ENCODE measurements at places on chromosomes 16 and 17. TPM values are rescaled to one million over a fixed set of nuclear protein-coding genes. Genes with fewer than 3 reads are reported as not detected.
A peak's percentile ranks its signal among the peaks of the same experiment; 100 is the strongest.

DNA sequence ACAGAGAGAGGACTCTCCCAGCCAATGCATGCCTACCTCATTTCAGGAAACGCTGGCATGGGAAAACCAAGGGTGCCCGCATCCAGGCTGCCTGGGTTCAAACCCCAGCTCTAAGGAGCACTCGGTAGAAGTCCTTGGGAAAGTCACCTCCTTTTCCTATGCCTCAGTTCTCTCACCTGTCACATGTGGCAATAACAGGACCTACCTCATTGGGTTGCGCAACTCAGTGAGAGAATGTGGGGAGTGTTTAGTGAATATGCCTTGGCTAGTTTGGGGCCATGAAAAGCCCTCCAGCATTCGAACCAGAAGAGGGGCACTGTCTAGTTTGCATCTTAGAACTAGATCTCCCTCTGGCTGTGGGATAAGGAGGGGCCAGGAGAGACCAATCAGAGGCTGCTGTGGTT lies 9.0 kb upstream of the NXPH3 start:
- no peaks in the 10 kb centered on the region for H3K36me3 ChIP-seq
- peaks cover 3% of the 10 kb centered on the region for H3K27me3 ChIP-seq
- no peak for DNase-seq
- H3K4me1 ChIP-seq = peaks cover 17% of the 10 kb centered on the region
- H3K27ac ChIP-seq = no peak overlapping the region
- no peak overlapping the region for H3K4me3 ChIP-seq

The KRTAP9-8 gene
- not detected for total RNA-seq

- no peak overlapping the region for H3K4me3 ChIP-seq
- no peaks in the 10 kb centered on the region for H3K27me3 ChIP-seq
- peaks cover 22% of the 10 kb centered on the region for H3K4me1 ChIP-seq
- H3K36me3 ChIP-seq = peaks cover 20% of the 10 kb centered on the region
- no peak overlapping the region for H3K27ac ChIP-seq
- DNase-seq = no peak
These were observed 5.2 kb upstream of the CDK3 start for GRCh38 chr17:75995385-75995925.

DNA sequence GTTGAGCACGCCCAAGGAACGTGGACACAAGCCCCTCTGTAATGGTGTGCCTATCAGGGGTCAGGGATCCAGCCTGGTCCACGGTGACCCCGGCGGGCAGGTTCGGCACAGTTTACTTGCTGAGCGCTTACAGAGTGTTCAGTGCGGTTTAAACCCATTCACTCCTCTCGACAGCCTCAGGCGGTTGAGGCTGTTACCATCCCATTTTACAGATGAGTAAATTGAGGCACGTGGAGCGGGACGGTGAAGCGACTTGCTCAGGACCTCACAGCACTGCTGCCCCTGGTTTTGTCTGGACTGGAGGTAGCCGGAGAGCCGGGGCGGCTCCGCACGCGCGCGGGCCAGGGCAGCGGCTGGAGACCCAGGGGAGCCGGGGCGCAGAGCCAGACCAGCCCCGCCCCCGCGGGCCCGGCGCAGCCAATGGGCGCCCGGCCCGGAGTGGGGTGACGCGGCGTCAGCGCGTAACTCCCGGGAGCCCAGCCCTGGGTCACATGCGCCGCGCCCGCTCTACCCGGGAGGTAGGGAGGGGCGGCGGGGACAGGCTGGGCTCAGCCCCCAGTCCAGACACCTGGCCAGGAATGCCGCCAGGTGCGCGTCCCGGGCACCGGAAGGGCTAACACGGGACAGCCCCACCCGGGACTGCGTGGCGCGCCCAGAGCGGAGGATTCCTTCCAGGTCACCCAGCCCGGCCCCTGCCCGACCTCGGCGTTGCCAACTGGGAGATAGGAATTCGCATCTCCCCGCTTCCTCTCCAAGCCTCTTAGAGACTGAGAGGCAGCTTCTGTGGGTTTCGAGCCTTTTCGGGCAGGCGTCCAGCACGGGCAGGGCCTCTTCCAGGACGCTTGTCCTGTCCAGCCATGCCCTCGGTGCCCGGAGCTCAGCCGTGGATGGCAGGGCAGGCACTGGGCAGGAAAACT lies 3.3 kb upstream of the SREBF1 start:
- H3K4me1 ChIP-seq = peaks cover 56% of the 10 kb centered on the region
- peak overlapping the region; percentile 49 for H3K4me3 ChIP-seq
- DNase-seq = peak; percentile 85
- H3K27me3 ChIP-seq = no peaks in the 10 kb centered on the region

DNA sequence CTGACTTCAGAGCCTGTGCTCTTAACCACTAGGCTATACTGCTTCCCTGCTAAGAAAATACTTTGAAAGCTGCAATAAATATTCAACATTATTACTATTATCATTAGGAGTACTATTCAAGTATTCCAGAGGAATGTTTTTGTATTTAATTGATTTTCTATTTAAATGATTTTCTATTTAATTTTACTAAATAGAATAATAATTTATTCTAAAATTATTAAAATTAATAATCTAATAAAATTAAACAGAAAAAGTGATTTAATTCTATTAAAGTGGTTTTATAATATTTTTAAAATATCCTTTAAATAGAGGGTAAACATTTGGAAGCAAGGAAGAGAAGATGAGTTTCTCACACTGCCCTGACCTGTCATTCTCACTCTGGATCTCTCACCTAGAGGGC lies 173.8 kb downstream of the DNAH9 start:
- no peak overlapping the region for H3K27ac ChIP-seq
- no peaks in the 10 kb centered on the region for H3K27me3 ChIP-seq
- no peak overlapping the region for H3K4me3 ChIP-seq
- no peaks in the 10 kb centered on the region for H3K4me1 ChIP-seq
- no peaks in the 10 kb centered on the region for H3K36me3 ChIP-seq
- DNase-seq = no peak

DNA sequence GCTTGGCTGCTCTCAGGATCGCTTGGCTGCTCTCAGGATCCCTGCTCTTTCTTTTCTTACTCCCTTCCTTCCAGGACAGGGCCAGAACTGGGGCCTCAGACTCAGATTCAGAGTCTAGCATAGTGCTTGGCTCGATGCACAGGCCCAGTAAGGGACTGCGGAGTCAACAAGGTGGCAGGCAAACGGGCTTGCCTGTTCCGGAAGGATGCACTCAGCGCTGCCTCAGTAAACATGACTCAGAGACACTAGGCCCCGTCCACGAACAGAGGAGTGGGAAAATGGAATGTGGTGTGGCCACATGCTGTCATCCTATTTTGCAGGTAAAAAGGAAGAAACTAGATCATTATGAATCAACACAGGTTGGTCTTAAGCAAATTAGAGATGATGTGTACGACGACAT lies 9.8 kb downstream of the SPHK1 start:
- DNase-seq = no peak
- peaks cover 86% of the 10 kb centered on the region for H3K36me3 ChIP-seq
- H3K4me1 ChIP-seq = peaks cover 22% of the 10 kb centered on the region
- no peaks in the 10 kb centered on the region for H3K27me3 ChIP-seq
- no peak overlapping the region for H3K4me3 ChIP-seq

The FBXL20 gene
- 7.5 TPM for total RNA-seq

The EVI2A gene
- 10.7 TPM for total RNA-seq

DNA sequence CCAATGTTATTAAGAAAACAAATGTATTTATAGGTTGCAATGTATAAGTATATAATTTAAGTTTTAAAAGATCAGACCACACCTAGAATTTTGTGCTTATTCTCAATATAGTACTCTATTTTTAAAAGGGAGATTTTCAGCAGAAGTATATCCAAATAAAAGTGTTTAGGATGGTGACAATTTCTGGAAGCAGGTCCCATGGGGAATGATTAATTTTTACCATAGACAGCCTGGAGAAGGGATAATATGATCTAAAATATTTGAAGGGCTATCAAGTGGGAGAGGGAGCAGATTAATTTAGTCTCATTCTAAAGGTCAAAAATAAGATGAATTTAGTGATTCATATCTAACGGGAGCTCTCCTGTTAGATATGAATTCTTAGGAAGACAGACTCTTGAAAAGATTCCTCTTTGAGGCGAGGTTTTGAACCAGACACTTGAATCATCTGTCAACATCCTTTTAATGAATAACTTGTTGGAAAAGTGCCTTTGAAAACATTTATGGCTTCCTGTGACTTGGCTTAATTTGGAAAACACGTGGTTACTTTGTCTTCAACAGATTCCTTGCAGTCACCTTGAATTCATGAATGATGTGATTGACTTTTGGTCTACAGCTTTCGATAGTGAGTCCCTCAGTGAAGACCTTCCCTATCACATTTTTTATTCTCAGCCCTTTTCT lies 29.3 kb upstream of the SMIM36 start:
- DNase-seq = peak; percentile 11
- no peaks in the 10 kb centered on the region for H3K36me3 ChIP-seq
- H3K27ac ChIP-seq = no peak overlapping the region
- no peaks in the 10 kb centered on the region for H3K4me1 ChIP-seq
- no peaks in the 10 kb centered on the region for H3K27me3 ChIP-seq

The CA5A gene
- total RNA-seq = not detected

DNA sequence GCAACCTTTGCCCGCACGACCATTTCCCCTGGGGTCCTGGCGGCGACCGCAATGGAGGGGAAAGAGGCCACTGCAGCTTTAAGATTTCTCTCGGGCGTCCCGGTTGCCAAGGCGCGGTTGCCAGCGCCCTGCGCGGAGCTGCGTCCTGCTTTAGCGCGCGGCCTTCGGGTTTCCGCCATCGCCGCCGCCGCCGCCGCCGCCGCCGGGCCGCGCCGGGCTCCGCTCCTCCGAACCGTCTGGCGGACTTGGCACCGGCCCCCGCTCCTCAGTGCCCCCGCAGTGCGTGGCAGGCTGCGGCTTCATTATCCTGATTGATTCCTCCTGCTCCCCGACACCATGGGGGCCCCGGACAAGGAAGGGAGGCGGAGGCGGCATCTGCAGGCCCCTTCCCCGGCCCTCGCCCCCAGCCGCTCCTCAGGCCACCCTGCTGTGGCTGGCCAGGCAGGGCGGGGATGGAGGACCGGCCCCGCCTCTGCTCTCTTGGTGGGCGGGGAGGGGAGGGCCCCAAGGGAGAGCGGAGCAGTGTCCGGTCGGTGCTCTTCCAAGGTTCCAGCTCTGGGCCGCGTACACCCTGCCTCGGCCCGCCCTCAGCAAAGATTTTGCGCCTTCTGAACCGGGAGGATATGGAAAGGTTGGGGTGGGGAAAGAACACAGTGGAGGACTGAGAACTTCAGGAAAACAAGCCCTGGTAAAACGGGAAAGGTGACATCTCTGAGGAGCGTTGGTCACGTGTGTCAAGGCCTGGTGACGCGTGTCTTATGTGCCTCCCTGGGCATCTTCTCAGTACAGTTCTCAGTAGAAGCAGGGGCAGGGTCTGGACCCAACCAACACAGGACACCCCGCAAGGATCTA lies 34.0 kb downstream of the NEUROD2 start:
- no peak overlapping the region for H3K27ac ChIP-seq
- H3K4me3 ChIP-seq = peak overlapping the region; percentile 63
- no peaks in the 10 kb centered on the region for H3K27me3 ChIP-seq
- peak; percentile 69 for DNase-seq

DNA sequence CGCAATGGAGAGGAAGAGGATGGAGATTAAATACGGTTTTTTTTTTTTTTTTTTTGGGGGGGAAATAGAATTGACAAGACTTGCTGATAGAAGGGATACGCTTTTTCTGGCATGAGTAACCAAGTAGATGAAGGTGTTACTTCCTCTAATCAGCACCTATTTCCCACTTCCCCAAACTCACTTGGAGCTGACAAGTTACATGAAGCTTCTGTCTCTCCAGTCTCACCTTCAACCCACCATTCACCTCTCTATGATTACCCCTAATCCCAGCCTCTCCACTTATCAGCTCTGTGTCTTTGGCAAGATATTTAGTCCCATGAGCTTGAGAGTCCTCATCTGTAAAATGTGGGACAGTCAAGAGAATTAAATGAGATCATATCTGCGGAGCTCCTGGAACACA lies 185.9 kb upstream of the HS3ST3A1 start:
- H3K4me3 ChIP-seq = no peak overlapping the region
- H3K36me3 ChIP-seq = no peaks in the 10 kb centered on the region
- no peaks in the 10 kb centered on the region for H3K27me3 ChIP-seq

The DOC2B gene
- total RNA-seq = not detected

DNA sequence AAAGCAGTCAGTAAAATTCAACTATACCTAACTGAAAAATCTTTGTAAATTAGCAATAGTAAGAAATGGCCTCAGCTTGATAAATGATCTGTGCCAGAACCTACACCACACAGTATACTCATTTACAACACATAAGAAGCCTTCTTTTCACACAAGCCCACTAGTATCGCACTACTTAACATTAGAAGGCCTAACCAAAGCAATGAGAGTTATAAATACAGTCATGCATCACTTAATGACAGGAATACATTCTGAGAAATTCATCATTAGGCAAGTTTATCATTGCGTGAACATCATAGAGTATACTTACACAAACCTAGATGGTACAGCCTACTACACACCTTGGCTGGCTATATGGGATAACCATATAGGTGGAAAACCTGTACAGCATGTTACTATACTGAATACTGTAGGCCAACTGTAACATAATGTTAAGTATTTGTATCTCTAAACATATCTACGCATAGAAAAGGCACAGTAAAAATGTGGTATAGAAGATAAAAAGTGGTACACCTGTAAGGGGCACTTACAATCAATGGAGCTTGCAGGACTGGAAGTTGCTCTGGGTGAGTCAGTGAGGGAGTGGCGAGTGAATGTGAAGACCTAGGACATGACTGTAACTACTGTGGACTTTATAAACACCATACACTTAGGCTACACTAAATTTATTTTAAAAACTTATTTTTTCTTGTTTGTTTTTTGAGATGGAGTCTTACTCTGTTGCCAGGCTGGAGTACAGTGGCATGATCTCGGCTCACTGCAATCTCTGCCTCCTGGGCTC lies 126.5 kb upstream of the CORO6 start:
- no peak for DNase-seq
- H3K4me3 ChIP-seq = no peak overlapping the region
- H3K27me3 ChIP-seq = no peaks in the 10 kb centered on the region
- H3K36me3 ChIP-seq = peaks cover 6% of the 10 kb centered on the region
- H3K27ac ChIP-seq = no peak overlapping the region

The ABR gene
- 7.3 TPM for total RNA-seq

The MMP28 gene
- 8.3 TPM for total RNA-seq

The SRSF2 gene
- total RNA-seq = 384 TPM

The CD19 gene
- not detected for total RNA-seq

- H3K27me3 ChIP-seq = no peaks in the 10 kb centered on the region
- H3K4me1 ChIP-seq = no peaks in the 10 kb centered on the region
- H3K36me3 ChIP-seq = no peaks in the 10 kb centered on the region
These were observed 144.4 kb upstream of the ZFHX3 start for GRCh38 chr16:73192232-73192894.

The MARVELD3 gene
- total RNA-seq = not detected

The PMFBP1 gene
- not detected for total RNA-seq

GRCh38 chr17:45740553-45741330 lies 43.4 kb upstream of the CRHR1 start:
- H3K27ac ChIP-seq = no peak overlapping the region
- no peak overlapping the region for H3K4me3 ChIP-seq
- H3K27me3 ChIP-seq = peaks cover 54% of the 10 kb centered on the region
- no peaks in the 10 kb centered on the region for H3K36me3 ChIP-seq
- no peak for DNase-seq

The MYH2 gene
- total RNA-seq = not detected

DNA sequence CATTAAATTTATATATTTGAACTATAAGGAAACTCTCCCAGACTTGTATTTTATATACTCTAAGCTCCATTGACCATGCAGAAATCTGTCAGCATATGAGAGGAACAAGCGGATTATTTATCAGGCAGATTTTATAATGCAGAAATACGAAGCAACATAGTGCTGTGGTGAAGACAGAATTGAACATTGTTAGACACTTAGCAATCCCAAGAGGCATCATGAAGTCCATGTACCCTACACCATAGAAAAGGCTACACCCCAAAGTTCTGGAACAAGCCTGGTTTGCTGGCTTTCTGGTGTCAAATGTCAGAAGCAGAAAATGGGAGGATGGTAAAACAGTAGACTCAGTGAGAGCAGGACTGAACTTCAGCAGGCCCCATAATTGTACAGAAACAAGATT lies 241.1 kb downstream of the PRKCA start:
- H3K36me3 ChIP-seq = no peaks in the 10 kb centered on the region
- no peaks in the 10 kb centered on the region for H3K27me3 ChIP-seq
- peak overlapping the region; percentile 84 for H3K27ac ChIP-seq
- H3K4me1 ChIP-seq = peaks cover 90% of the 10 kb centered on the region
